ENCODE measurements at places on chromosomes 5 and 9.
A peak's percentile ranks its signal among the peaks of the same experiment; 100 is the strongest.

DNA sequence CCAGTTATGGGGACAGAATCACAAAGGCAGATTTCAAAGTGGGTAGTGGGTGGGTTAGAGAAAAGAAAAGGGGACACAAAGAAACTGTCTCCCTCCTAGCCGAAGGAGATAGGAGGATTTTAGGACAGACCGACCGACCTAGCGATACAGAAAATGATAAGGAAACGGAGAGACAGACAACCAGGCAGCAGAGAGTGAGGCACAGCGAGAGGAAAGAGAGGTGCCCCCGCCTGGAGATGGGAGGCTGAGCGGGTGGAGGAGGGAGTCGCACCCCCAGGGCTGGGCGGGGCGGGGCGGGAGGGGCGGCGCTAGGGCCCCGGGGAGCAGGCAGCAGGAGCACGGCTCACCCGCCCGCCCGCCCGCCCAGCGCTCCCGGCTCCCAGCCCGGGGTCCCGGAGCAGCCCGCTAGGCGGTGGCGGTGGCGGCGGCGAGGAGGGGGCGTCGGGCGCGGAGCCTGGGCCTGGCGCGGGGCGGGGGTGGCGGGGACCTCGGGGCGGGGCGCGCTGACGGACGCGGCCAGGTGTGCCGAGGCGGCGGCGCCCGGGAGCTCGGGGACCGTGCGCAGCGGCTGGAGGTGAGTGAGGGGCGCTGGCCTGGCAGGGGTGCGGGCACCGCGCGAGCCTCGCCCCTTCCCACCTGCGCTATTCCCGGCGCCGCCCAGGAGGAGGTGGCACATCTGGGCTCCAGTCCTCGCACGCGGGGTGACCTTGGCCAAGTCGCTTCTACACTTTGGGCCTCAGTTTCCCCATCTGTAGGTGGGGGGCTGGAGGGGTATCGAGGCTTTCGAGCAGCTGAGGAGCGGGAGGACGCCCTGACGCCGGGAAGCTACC lies 15.9 kb upstream of the SYNPO start:
- no peak for DNase-seq

DNA sequence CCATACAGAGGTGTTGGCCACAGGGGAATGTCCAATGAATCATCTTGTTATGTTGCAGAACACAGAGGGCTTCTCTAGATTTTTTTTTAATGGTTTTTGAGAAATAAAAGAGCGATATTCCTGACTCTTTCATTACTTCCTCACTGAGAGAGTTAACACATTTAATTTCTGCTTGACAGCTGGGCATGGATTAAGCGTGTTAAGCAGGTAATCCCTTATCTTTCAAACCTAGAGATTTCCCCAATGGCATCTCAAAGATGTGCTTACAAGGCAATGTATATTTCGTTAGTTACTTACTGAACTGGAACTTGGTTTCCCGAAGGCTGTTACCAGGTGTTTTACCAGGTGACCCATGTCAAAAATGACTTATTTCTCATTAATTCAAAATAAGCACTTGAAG lies 21.8 kb upstream of the ADCY2 start:
- DNase-seq: no peak

GRCh38 chr5:61100437-61100836 lies 61.8 kb downstream of the SMIM15 start:
- DNase-seq: no peak

DNA sequence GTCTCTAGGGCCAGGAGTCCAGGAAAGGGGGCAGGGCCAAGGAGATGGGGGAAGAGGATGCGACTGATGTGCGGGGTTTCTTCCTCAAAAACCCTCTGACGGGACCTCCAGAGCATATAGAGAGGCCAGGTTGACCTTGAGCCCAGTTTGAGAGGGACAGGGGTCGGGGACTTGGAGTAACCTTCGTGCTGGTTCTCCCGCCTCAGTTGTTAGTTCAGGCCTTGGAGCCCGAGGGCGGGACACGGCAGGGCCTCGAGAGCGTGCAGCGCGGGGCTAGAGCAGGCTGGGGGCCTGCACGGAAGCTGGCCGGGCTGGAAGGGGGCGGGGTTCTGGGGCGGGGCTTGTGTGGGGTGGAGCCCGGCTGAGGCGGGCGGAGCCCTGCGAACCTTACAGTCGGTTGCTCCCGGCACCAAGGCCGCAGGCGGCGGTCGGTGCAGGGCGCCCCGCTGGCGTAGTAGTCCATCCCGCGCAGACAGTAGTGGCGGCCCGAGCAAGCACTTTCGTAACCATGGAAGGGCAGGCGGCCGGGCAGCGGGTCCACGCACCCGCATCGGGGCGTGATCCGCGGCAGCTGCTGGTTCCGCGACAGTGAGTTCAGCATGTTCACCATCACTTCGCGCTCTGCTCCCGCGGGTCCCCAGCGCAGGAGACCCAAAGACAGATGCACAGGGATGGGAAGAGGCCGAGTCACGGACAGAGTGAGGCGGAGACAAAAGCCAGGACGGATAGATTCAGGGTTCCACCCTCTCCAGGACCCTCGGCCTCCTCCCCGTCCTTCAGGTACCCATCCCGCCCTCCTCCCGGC lies 4.0 kb upstream of the MYORG start:
- DNase-seq: no peak

DNA sequence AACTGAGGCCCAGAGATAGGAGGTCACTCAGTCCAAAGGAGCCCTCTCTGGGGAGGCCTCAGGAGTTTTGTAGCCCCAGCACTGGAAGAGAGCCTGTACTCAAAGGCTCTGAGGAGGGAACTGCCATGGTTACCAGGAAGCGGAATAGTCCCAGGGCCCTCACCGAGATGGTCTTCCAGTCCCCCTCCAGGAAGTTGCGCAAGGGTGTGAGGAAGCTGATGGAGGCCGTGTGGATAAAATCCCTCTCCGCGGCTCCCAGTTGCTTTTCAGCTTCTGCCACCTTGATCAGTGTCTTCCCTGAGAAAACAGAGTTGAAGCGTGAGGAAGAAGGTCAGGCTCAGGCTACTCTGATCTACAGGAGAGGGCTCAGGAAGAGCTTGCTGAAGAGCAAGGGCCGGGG lies 13.5 kb downstream of the SH3GLB2 start:
- DNase-seq: no peak

DNA sequence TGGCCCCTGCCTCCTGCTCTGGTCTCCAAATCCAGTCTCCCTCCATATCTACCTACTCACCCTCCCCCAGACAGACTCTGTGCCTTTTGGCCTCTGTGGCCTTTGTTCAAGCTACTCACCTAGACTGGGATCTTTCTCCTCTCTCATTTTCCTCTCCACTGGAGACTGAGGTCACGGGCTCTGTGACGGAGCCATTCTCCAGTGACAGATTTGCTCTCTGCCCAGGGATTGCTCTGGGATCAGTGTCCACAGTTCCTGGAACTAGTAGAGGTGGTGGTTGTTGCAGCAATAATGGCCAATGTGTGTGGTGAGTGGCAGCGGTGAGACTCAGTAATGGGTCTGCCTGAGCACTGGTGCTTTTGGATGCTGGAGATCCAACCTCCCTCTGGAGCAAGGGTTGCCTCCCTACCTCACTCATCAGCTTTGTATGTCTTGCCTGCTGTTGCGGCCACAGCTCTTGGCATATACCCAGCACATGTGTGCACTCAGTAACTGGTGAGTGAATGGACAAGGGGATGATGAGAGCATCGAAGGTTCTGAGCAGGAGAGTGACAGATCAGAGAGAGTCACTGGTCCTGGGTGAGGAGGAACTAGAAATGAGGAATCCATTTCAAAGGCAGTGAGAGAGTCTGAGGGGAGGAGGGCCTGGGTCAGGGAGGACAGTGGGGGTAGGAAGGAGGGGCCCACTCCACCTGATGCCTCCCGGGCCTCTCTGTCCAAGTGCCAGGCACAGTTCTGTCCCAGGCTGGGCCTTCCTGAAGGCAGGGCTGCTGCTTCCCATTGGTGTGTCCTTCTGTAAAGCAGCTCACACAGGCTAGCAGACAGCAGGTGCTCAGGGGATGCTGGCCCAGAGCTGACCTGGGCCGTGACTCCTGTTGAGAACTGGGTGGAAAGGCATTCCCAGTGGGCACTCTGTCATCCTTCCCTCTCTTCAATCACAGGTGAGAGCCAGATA lies 96.5 kb upstream of the PITX1 start:
- no peak for DNase-seq

DNA sequence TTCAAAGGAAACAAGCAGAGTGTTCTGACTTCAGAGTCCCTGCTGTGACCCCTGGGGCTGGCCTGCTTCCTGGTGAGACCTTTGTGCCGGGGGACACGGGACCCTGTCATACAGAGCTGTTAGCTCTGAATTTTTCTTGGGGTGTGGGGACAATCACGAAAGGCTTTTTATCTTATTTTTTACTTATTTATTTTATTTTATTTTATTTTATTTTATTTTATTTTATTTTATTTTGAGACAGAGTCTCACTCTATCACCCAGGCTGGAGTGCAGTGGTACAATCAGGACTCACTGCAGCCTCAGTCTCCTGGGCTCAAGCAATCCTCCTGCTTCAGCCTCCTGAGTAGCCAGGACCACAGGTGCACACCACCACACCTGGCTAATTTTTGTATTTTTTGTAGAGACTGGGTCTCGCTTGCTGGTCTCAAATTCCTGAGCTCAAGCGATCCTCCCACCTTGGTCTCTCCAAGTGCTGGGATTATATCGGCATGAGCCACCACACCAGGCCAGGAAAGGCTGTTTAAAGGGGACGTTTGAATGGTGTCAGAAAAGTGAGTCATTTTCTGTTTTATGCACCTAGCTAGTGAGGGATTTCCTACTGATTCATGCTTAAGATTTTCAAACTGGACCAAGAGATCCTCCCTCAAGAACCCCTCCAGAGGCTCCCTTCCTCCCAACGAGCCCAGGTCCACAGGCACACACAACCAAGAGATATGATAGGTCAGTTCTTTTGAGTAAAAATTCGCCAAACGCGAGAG lies 75.7 kb downstream of the OLFM1 start:
- no peak for DNase-seq

GRCh38 chr5:86546044-86546443 lies 71.7 kb upstream of the COX7C start:
- no peak for DNase-seq

DNA sequence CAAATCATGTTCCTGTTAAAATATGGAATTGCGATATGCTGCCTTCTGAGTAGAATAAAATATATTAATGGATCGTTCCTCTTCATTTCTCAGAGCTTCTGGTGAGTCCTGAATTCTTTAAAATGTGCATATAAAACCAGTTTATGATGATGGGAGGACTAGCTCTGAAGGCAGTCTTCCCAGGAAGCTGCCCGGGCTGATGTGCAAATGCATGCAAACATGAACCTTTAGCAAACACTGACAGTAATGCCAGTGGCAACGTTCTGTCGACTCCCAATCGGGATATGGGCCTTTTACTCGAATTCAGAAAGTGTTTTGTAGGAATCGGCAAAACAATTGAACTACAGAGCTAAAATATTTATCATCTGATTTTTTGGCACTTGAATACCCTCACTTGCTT lies 93.6 kb downstream of the TLE4 start:
- DNase-seq: no peak

DNA sequence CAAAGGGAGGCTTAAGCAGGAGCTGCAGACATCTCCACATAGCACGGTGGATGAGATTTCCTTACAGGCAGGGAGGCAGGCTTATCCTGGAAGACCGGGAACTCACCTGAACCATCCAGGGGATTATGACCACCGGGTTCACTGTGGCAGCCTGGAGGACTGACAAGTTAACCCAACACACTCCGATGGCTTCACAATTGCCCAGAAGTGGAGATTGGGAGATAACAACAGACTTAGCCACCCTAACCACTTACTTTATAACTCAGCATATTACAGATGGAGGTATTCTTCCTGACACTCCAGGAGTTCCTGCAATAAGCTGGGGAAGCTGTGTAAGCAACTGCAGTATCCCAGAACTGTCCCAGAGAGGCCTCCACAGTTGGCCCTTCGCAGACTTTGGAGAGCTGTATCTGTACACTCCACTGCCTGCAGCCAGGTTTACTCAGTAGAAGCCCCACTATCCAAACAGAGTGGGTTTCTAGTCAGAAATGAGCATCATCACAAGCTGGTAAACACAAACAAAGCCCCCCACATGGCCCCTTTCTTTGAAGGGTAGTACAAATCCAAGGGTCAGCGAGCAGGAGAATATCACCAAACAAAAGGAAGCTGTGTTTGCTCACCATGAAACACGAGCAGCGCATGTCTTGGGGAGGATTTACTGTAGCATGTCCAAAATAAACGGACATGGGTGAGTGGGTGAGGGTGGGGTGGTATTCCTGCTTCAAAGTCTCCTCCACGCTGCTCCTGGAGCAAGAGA lies 462.2 kb downstream of the RASEF start:
- DNase-seq: no peak

- DNase-seq: no peak
Observed at GRCh38 chr5:54309691-54310432, 511 bp downstream of the ARL15 start.

DNA sequence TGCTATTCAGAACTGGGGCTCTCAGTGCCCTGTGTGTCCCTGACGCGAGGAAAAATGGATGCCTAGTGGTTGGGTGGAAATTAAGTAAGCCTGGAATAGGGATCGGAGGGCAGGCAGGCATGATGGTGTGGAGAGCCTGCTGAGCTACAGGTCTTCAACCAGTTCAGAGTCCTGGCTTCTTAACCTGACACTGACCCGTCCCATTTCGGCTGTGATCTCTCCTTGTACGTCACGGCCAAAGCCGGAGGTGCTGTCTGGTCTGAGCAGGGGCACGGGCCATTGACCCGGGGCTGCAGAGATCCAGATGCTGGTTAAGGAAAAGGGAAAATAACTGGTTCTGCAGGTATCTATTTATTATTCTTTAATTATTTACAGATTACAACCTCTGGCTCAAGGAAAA lies 27.9 kb downstream of the RHOBTB3 start:
- DNase-seq: no peak

- DNase-seq: no peak
Observed at GRCh38 chr9:86664603-86665002, 282.7 kb downstream of the GAS1 start.

GRCh38 chr5:140356853-140357725 lies 2.9 kb upstream of the SLC4A9 start:
- no peak for DNase-seq

- no peak for DNase-seq
Observed at GRCh38 chr5:119746984-119747383, 117.6 kb downstream of the FAM170A start.

DNA sequence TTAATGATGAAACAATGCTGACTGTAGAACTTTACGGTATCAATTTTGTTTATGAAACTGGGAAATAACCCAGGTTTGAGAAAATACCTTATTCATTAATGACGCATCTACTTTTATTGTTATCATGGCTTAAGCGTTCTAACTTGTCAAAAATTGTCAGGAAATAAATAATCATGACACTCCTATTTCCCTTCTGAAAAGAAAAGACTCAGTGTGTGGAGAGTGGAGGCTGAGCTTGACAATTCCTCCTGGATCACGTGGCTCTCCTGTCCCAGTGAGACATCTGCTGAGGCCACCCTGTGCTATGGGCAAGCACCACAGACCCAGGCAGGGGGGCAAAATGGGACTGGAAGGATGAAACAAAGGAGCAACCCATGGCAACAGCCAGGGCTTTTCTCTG lies 466.4 kb downstream of the ZNF608 start:
- peak; percentile 71 for DNase-seq

DNA sequence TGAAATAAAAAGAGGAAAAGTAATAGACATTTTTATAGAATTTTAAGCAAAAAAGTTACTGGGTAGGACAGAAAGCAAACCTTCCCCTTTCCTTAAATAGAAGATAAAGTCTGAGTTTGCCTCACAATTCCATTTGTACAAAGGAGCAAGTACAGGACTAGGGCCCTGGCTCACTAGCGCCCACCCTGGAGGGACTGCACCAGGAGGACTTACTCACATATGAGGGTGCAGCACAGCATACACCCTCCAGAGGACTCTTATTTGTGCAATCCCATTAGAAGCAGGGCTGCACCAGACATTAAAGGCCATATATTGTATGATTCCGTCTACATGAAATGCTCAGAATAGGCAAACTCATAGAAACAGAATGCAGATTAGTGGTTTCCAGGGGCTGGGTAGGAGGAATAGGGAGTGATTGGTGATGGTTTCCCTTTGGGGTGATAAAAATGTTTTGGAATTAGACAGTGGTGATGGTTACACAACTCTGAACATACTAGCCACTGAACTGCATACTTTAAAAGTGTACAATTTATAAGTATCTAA lies 4.5 kb downstream of the REEP5 start:
- DNase-seq: no peak
